Heart left ventricle (tissue), 16 donors: ENCODE measurements at places on chromosomes 12 and 14.
A peak's percentile ranks its signal among the peaks of the same experiment; 100 is the strongest.

DNA sequence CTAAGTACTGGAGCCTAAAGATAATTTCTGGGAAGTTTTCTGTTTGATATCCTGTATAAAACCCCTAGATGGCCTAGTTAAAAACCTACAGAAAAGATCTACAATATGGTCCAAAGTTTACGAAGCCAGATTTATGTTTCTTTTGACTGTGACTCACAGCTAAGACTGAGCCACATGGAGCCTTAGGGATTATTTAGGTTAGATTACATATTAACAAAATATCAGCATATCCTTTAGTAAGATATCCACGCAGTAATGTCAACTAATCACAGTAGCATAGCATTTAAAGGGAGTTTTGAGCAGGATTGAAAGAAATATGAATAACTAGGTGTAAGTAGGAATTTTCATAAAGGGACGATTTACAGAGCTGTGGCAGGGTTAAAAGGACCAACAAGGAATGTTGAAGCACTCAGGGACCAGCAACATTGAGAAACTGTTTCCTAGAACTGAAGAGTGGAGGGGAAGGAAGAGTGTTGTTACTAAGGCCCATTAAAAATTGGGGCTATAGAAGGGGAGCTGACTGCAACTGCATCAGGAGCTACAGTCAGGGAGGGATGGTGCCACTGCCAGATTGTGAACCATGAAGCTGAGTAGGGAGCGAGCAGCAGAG, 155.5 kb downstream of the DACT1 start:
- DNase-seq: no peak

DNA sequence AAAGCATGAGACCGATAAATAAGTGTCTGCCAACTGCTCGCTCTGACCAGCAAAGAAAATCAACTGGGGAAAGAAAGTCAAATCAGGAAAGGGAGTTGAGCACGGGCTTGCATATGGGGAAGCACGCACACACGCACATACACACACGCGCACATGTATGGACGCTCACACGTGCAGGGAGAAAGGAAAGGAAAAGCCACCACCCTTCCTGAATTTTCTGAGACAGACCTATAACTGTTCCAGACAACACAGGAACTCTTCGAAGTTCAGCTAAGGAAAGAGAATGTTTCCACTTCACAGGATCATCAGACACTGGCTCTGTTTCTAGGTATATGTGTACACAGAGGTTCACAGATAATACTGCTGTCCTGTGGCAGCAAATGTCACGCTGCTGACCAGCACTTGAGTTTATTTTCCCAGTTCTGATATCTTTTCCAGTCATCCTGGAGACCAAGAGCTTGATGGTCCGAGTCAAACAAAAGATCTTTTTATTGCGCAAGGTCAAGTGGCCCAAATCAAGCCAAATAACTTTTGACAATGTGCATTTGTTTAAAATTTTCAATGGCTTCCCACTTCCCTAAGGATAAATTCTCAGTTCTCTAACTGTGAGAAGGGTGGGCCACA, 82.1 kb upstream of the TMCC3 start:
- DNase-seq: no peak

GRCh38 chr12:52059582-52060497, 8.6 kb downstream of the NR4A1 start:
- no peak for DNase-seq

- no peak for DNase-seq
Observed at GRCh38 chr14:69943084-69943780, 64.0 kb downstream of the SMOC1 start.

- no peak for DNase-seq
Observed at GRCh38 chr12:90515199-90516175, 439.5 kb downstream of the CCER1 start.

GRCh38 chr12:24425601-24425970, 476.1 kb upstream of the SOX5 start:
- no peak for DNase-seq

- DNase-seq: no peak
Observed at GRCh38 chr12:53626702-53627169, 554 bp upstream of the ATF7 start.

DNA sequence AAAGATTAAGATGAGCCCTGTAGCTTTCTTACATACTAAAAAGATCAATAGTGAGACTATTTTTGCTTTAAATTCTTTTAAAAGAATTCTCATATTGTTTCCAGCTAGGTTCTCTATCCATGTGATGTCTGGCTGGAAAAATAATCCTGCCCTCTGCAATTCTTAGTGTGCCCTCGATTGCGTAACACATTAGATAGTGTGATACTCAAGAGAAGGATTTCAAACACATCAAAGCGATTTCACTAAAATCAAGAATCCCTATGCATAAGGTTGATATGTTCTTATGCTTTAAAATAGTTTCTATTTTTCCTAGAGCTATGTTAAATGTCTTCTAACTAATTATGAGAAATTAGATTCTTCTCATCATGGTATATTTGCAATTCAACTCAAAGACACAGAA, 127.3 kb upstream of the PLEKHA5 start:
- DNase-seq: no peak

DNA sequence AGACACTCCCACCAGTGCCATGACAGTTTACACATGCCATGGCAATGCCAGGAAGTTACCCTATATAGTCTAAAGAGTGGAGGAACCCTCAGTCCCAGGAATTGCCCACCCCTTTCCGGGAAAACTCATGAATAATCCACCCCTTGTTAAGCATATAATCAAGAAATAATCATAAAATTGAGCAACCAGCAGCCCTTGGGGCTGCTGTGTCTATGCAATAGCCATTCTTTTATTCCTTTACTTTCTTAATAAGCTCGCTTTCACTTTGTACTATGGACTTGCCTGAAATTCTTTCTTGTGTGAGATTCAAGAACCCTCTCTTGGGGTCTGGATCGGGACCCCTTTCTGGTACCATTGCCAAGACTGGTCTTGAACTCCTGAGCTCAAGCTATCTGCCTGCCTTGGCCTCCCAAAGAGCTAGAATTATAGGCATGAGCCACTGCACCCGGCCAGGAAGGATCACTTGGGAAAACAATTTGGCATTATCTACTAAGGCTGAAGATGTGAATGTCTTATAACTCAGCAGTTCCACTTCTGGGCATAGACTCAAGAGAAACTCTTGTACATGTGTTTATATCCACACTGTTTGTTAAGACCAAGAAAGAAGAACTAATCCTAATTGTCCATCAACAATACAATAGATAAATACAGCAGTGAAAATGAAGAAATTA, 35.9 kb upstream of the CEP83 start:
- no peak for DNase-seq

DNA sequence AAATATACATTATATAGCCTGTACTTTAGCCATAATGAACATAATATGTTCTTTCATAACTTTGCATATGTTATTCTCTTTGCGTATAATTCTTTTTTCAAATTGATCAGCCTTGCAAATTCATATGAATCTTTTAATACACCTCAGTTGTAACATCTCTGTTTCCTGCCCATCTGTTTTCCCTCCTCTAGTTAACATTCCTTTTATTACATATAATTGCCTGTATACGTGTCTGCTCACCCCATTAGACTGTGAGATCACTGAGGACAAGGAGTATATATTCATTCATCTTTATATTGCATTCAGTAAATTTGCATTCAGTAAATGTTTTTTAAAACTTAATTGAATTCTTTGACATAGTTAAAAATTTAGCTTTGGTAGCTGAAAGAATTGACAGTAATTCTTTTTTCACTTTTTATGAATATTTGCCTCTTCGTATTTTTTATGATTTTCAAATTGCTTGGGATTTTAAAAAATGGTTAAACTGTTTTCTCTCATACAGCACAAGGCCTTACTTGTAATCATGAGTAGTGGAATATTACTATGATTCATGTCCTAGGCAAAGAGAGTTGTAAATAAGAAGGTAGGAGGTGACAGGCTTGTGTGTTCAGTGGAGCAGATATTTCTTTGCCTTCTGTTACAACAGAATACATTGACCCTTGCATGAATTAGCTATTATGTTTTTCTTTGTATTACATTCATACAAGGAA, 32.8 kb upstream of the KLHL42 start:
- no peak for DNase-seq

DNA sequence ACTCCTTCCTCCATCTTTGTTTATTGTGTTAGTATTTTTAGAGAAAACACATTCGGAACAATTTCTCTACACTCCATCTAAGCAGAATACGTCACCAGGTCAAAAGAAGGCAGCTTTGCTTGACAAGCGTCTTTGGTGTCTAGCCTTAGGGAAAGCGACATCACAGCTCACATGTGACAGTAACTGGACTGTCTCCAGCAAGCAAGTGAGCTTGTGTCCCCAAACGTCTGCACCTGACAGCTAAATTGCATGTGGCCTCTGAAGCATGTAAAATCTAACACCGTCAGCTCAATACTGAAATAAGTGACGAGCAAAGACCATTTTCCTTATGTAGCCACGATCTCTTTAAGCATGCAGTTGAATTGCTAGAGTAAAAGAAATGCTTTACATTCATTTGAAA, 509.8 kb downstream of the GLT1D1 start:
- no peak for DNase-seq

- DNase-seq: no peak
Observed at GRCh38 chr12:53571295-53571694, 54.9 kb downstream of the ATF7 start.

- DNase-seq: no peak
Observed at GRCh38 chr12:79830440-79830839, 104.5 kb downstream of the PPP1R12A start.

DNA sequence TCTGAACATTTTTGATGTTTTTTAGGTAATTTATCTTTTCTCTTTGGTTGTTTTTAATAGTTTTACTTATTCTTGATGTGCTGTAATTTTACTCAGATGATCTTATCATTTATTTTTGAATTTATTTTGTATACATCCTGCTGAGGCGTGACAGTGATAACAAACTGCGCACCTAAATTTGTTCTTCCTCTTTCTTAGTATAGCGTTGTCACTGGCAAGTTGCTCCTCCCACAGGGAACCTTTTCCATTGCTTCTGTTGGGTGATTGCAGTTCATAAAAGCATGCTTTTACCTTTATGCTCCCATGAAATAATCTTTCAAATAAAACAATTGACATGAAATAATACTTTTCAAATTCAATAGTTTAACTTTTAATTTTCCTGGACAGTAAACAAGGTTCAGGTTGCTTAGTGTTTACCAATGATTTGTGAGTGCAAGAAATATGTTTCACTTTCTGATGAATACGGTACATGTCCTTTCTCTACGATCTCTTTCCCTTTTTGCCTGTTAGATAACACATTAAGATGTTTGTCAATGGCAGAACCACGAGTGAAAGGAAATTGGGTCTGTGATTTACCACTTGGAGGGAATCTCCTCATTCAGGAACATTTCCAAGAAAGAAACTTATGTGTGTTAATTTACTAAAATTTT, 223.3 kb downstream of the CCDC91 start:
- DNase-seq: no peak

GRCh38 chr12:45729233-45730083, at the start of gene ARID2:
Gene ARID2 (plus strand): TSS chr12:45729706. CDS start chr12:45729837, 131 bp downstream.
- peak; percentile 78 for DNase-seq

DNA sequence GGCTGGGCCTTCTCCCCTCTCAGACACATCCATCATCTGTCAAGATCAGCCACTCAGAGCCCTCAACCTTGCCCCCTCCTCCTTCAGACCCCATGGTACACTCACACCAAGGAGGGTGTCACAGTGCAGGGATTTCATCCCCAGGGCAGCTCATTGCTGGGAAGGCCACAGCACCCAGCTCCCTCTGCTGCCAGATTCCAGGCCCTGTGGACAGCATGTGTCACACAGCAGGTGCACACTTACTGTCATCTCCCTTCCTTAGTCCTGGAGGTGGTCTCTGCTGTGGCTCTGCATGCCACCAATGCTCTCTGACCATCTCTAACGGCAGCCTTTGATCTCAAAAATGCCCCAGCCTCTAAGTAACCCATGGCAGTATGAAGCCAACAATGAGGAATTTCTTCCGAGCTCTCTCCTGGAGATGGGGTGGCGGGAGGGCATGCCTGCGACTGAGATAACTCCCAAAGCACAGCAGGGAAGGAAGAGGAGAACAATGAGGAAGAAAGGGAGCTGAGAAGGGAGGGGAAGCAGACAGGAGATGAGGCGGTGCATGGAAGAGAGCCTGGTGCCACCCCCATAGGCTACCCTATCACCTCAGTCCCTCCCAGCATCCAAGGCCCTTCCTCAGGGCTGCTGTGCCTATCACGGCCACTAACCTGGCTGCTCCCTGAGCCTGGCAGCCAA, 101.0 kb downstream of the SINHCAF start:
- no peak for DNase-seq

- no peak for DNase-seq
Observed at GRCh38 chr12:132430838-132431774, 58.8 kb upstream of the FBRSL1 start.

GRCh38 chr14:100754020-100754419, 27.3 kb downstream of the DLK1 start:
- peak; percentile 4 for DNase-seq

- DNase-seq: peak; percentile 70
Observed at GRCh38 chr12:47935184-47935583, 28.2 kb upstream of the TMEM106C start.

GRCh38 chr12:55743406-55744339, 751 bp downstream of the GDF11 start:
- peak; percentile 64 for DNase-seq

- no peak for DNase-seq
Observed at GRCh38 chr12:79933532-79934264, 1.2 kb downstream of the PPP1R12A start.

DNA sequence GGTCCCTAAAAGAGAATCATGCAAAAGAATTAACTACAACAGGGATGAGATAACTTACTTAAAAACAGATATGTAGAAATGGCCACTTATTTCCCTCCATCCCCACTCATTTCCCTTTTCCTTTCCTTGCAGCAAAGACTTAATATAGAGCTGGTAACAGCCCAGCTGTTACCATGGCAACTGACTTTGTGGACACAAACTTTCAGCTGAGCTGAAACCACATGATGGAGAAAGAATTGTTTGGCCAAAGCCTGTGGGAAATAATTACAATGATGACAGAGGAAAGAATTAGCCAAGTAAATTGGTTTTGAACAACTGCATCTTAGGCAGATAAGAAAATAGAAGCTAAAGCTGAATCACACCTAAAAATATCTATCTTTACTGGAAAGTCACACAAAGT, 364.9 kb downstream of the GALC start:
- peak; percentile 62 for DNase-seq

- no peak for DNase-seq
Observed at GRCh38 chr12:54270345-54270744, 9.6 kb downstream of the CBX5 start.

- DNase-seq: no peak
Observed at GRCh38 chr12:82832096-82832495, 145.4 kb downstream of the TMTC2 start.

DNA sequence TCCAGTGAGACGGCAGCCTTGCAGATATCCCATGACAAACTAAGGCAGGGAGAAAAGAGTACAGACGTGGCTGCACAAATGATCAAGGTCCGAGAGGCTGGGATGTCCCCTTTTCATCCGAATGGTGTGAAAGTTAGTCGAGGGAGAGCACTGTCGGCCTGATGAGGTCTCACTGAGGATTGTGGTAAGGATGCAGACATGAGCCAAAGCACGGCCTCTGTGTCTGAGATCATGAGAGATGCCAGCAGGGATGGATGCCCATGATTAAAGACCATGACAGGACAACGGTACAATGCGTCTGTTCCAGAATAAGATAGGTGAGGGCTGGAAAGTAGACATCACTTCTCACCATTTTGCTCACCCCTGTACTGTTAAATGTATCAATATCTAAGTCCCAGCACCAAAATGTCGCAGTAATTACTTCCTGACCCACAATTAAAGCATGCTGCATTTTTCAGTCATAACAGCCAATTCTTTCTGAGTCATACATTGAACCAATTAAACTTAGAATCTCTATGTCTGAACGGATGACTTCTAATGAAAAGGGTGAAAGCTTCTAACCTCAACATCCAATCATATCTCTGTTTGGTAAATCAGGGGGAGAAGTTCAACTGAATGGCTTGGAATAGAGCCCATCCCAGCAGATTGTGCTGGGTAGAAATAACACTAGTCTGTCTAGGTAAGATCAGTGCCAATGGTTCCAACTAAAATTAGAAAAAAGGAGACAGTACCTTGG, 249.6 kb upstream of the SOX5 start:
- DNase-seq: no peak
